ENCODE measurements at places on chromosomes 6 and 20.

DNA sequence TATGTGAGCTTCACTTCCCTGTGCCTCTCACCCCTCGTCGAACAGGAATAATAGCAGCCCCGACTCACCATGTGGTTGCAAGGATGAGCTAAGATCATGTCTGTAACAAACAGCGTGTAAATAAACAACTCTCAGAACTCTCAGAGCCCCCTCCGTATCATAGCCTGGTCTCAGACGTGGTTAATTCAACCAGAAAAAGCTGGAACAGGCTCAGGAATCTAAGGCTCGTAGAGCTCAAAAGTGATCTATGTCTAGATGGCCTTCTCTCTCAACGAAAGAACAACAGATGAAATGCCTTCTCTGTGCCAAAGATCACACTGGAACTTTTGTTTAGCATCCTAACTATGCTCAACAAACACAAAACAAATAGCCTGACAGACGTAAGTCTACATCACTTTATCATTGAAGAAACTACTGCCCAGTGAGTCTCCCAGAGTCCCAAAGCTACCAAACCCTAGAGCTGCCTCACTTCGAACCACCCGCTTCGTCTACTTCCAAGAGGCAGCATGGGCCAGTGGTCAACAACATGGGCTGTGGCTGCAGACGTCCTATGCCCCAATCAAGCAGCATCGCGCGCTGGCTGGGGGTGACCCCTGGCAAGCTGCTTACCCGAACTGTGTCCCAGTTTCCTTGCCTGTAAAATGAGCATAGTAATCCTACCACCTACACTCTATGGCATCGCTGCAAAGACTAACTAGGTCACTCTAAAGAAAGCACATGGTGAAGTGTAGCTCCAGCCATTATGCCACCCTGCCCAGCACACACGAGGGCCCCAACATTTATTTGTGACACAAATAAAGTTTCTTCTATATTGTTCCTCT is 35.1 kb downstream of the NFATC2 start:
- no peak for DNase-seq

DNA sequence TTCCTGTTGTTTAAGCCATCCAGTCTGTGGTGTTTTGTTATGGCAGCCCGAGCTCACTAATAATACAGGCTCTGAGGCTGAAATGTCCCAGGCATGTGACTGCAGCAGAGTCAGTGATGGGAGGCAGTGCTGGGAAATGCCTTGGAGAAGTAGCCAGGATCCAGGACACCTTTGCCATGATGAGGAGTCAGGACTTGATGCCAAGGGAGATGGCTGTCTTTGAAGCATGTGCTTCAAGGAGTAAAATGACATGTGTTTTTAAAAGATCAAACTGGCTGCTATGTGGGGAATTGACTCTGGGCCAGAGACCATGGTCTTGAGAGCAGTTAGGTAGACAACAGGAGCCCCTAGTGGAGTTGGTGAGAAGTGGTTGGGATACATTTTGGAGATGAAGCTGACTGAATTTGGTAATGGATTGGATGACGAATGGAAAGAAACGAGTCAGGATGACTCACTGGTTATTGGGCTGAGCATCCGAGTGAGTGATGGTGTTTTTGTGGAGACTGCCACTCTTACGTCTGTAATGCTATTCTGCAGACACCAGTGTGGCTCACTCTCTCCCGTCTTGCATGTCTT is 322.2 kb downstream of the PLCB1 start:
- no peak for DNase-seq

- no peak for DNase-seq
Measured at GRCh38 chr6:150235218-150235617, 92.4 kb downstream of the PPP1R14C start.

DNA sequence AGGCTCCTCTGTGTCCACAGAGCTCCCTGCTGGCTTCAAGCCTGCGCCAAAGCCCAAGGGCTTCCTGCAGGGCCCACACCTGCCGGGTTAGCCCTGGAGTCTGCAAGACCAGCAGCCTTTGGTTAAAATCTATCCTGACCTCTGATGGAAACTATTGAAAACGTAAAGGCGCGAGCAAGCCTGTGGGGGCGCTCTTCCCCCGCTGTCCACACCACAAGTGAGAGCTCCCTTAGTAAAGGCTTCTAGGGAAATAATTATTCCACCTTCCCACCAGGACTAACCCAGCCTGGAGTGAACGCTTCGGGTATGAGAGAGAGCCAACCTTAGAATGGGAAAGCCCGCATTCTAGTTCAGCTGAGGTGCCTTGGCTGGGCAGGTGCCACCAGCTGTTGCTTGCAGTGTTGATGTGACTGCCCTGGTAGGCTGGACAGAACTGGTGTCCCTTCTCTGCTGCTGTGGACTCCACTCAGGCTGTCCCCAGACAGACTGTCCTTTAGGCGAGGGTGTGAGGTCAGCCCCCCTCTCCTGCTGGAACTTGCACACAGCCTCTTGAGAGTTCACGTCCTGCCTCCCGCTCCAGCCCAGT is 68.7 kb downstream of the SYTL3 start:
- DNase-seq, result no peak

DNA sequence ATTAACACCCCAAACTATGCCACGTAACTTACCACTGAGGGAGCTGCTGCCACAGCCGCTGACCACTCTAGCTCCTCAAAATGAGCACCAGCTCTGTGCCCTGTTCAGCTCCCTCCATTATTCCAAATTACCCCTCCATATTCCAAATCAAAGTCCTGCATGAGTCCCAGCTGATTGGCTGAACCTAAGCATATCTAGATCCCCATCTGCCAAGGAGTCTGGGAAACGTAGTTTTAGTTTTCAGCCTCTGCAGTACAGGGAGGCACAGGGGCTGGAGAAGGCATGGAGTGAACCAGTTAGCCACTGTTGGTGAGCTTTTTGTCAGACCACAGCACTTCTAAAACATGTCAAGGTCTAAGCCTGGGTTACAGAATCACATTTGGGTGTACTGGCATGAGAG is 15.9 kb downstream of the UNC5CL start:
- DNase-seq, result no peak

GRCh38 chr6:18897350-18897749 is 510.2 kb downstream of the RNF144B start:
- no peak for DNase-seq

DNA sequence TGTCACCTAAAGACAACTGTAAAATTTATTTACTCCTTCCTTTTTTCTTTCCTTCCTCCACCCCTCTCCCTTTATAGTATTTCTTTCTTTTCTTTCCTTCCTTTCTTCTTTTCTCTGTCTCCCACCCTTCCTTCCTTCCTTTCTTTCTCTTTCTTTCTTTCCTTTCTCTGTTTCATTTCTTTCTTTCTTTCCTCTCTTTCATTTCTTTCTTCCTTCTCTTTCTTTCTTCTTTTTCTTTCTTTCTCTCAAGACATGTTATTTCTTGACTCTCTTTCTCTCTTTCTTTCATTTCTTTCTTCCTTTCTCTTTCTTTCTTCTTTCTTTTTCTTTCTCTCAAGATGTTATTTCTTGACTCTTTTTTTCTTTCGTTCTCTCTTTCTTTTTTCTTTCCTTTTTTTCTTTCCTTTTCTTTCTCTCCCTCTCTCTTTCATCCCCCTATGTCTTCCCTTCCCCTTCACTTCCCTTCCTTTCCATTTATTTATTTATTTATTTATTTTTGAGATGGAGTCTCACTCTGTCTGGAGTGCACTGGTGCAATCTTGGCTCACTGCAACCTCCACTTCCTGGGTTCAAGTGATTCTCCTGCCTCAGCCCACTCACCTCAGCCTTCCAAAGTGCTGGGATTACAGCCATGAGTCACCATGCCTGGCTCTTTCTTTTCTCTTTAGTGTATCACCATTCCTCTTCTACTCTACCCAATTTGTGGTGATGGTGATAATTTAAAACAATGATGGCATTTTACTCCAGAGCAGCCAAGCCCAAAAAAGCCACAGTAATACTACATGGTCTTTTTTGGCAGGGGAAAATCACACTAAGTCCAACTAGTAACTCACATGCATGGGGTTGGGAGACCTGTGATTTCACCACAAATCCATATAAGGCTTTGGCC is 188.2 kb downstream of the ADGRG6 start:
- no peak for DNase-seq

GRCh38 chr6:167565884-167566599 is 241.2 kb downstream of the TTLL2 start:
- no peak for DNase-seq

DNA sequence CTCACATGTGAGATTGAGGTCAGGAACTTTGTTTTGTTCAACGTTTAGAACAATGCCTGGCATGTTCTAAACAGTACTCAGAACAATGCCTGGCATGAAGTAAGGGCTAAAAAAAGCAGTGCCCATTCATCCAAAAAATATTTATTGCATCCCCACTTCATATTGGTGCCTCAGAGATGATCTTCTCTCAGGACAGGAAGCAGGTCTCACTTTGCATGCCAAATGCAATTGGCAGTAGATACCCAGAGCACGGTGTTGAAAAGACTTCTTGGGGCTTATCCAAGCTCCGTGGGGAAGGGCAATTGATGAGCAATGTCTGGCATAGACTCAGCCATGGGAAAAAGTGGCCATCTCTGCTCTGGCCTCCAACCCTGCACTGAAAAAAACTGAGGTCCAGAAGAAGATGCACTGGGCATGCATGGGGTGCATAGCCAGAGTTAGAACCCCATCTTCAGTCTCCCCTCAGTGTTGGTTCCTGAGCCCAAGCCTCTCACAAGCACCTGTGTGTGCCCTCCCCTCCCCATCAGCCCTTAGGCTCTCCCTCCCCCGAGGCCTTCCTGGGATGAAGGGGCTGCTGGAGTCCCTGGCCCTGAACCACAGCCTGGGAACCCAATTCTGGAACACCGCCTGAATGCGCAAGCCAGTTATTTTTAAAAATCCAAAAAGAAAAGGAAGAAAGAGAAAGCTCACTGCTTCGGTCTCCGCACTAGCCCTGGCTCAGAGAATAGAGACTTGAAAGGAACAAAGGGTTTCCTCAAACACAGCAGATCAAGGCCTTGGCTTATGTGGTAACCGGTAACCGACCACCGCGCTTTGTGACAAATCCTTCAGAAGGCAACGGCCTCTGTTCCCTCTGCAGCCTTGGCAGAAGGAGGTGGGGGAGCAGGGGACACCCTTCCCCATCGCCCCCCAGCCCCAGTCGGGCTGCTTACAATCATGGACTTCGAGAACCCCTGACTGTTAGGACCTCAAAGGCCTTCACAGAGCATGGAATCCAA is 78.5 kb upstream of the SIRPA start:
- DNase-seq, result no peak

DNA sequence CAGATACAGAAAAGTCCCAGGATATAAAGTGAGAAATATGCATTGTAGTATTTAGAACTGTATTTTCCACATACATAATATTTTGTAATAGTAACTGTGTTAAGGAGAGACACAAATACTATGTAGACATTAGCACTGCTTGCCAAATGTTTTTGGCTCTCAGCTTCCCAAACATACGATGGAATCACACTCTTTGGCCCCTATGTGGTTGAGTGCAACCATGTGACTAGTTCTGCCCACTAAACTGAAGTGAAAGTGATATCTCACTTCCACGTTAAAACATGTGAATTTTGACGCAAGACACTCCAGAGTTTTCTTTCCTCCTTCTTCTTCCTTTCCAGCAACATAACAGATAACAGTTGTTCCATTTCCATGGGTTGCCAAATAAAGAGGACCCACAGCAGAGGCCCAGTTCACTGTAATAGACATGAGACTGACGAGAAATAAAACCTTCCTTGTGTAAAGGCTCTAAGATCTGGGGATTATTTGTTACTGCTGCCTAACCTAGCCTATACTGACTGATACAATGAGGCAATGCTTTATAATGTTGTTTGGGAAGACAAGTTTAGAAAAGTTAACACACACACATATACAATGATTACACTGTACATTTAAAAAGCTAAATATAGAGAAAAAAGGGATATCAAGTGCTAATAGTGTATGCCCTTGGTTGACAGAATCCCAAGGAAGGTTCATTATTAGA is 97.2 kb downstream of the PTPRT start:
- no peak for DNase-seq

GRCh38 chr6:162395181-162395580 is 332.4 kb downstream of the PRKN start:
- DNase-seq, result no peak

GRCh38 chr20:34164381-34164984 is 52.4 kb upstream of the EIF2S2 start:
- no peak for DNase-seq

GRCh38 chr20:44195605-44196004 is 8.6 kb upstream of the JPH2 start:
- no peak for DNase-seq

- DNase-seq, result no peak
Measured at GRCh38 chr6:148348335-148348734, 5.7 kb downstream of the SASH1 start.

GRCh38 chr6:34462551-34462971 is 3.3 kb upstream of the PACSIN1 start:
- DNase-seq, result no peak

- no peak for DNase-seq
Measured at GRCh38 chr6:103872678-103873077, 987.0 kb downstream of the HACE1 start.

DNA sequence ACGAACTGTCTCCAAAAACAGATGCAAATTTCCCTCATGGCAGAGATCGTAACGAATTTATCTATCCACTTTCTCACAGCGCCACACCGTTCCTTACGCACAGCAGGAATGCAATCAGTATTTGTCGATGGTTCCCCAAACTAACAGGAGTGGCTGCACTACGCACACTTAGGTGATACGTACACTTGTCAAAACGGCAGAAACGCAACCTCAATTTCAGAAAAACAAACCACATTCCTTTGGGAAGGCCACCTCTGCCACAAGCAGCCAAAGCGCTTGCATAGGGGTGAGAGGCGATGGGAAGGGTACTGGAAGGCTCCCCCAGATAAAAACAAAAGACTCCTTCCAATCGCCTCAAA is 638 bp downstream of the MDN1 start:
- no peak for DNase-seq

DNA sequence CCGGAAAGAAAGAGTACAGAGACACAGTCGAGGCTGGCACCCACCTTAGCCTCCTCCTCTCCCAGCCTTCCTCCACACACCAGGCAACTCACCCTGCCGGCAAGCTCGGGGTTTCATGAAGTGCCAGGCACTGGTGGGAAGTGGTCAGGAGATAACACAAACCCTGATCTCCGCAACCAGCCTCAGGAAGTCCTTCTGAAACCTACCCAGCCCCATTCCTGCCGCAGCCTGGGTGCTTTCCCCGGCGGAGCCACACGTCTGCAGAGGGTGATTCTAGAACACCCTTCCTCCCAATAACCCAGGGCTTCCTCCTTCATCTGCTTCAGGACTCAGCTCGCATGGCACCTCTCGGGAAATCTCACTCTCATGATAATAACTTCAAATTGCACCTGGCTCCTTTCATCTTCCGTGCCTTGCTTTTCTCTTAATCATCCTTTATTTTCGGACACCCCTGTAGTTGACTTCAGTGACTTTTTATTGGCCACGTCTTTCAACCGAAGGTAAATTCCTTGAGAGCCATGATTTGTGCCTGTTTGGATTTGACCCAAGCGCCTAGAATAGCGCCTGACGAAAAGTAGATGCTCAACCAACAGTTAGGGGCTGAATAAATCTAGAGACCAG is 8.7 kb upstream of the HLA-E start:
- no peak for DNase-seq

- DNase-seq, result no peak
Measured at GRCh38 chr20:7361321-7361720, 578.9 kb downstream of the HAO1 start.

GRCh38 chr6:129269076-129269475 is 386.1 kb downstream of the LAMA2 start:
- no peak for DNase-seq
